ENCODE measurements at places on chromosomes 2 and 18.

DNA sequence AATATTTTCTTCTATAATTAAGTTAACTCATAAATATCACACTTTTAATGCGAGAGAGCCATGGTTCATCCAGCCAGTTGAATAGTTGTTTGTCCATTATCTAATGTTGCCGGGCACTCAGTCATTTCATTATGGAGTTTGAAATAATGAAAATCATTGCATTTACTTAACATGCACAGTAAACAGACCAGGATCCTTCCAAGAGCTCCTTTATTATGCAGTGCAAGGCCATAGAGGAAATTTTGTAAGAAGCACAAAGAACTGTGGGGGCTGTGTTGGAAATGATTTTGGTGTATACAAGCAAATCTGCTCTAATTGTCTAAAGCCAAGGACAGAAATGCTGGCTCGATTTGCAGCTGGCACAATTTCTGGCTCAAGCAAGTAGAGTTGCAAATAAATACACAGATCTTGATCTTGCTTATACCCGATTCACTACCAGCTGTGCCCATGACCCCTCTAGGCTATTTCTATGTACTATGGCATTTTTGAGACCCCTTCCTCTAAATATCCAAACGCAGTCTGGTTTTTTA is 400.3 kb upstream of the HNRNPA3 start:
- no peak for DNase-seq

DNA sequence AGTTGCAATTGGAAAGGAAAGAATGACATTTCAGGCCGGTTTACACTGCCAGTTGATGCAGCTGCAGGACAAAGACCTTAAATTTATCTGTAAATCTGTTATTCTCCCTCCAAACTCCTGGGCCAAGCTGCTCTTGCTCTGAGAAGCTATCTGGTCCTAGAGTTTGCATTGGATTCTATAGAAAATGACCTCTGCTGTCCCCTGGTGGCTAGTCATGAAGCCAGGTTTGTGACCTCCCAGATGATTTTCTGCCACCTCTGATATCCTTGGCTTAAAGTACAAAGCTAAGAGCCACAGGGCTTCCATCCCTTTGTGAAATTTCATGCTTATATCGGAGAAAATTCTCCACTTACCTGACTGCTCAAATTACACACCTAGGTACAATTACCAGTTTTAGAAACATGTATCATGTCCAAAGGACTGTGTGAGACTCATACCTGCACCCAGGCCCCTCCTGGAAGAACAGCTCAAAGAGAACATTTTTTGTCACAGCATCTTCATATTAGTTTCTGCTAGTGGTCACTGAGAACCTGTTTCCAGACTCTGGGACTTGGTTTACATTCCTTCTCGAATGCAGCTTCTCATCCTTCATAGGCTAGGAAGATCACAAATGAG is 28.9 kb upstream of the IER3IP1 start:
- DNase-seq, result no peak

DNA sequence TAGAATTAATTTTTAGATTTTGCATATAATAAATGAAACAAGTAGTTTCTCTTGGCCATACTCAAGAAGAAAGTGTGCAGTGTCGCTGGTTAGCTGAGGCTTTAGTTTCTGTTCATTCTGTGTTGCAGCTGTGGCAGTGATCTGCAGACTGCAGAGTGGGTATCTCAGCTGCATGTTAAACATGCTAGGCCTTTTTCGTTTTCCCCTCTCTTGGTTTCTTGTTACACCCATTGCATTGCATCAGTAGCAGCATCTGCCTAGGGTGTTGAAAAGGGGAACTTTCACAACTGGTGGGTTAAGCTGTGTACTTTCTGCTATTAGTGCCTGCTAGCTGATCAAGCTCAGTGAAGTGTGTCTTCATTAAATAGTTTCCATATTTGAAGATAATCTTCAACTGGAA is 51.3 kb downstream of the ACSL3 start:
- no peak for DNase-seq

DNA sequence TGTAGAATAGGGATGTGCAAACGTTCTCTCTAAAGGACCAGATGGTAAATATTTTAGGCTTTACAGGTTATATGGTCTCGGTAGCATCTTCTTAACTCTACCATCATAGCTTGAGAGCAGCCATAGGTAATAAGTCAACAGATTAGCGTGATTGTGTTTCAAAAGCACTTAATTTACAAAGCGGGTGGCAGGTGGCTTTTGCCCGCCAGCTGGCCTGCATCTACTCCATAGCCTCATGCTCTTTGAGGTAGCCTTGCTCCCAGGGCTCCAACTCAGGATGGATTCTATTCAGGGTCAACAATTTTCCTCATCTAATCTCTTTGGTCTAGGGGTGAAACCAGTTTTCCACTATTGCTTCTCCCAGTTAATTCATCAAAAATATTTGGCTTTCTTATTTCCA is 5.0 kb upstream of the ATP9B start:
- DNase-seq, result no peak

GRCh38 chr2:62266433-62267038 is 70.6 kb downstream of the B3GNT2 start:
- no peak for DNase-seq

- no peak for DNase-seq
Measured at GRCh38 chr2:230472621-230473018, 56.6 kb downstream of the SP100 start.

DNA sequence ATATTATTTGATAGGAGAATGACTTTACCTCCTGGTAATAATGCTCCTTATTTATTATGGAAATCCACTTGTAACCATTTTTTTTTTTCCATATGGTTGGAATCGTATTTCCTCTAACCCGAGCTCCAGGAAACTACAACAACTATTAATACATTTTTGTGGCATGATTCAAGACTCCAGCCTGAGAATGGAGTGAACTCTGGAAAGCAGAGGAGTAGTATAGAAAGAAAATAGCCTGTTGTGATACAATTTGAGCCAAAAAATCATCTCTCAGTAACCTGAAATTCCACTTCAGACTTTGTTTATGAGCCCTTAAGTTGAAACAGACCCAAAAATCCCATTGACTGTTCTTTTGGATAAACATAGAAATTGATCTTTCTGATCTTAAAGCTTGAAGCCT is 921.1 kb downstream of the SOCS6 start:
- DNase-seq, result no peak

GRCh38 chr2:178998539-178998938 is 51.4 kb downstream of the CCDC141 start:
- DNase-seq, result no peak

GRCh38 chr2:135783439-135783838 is 41.8 kb downstream of the UBXN4 start:
- no peak for DNase-seq

GRCh38 chr2:70258532-70258875 is 567 bp downstream of the PCYOX1 start:
- no peak for DNase-seq

DNA sequence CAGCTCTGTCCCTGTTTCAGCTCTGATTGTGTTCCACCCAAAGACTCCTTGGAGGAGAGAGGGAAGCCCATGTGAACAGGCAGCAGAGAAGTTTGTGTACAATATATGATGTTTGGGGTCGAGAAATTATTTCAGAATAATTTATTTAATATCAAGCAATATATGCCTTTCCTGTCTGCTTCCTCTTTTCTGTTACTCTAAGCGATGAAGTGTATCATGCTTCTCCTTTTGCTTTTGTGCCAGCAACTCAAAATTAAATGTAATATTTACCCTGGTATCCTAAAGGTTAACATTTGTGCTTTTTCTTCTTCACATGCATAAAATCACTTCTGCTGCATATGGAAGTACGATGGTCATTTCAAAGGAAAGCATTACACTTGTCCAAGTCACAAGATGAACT is 2.4 kb upstream of the NTSR2 start:
- DNase-seq, result no peak

DNA sequence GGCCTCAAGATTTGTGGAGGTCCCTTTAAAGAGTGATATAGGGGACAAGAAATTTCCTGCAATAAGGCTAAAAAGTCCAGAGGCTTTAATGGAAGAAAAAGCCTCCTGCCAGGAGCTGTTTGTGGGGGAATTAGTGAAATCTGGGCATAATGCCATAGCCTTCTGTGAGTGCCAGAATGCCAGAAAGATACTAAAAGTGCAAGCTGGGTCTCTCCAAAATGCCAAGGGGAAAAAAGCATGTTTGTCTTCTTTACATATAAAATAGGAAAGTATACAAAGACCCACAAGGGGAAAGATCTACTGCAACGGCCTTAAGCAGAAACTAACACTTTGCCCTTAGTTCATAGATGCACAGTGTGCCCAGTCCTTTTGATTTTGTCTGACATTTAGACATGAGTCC is 647.7 kb upstream of the ZNF804A start:
- no peak for DNase-seq

GRCh38 chr2:14417551-14417950 is 215.0 kb upstream of the LRATD1 start:
- no peak for DNase-seq

- DNase-seq, result no peak
Measured at GRCh38 chr2:88350331-88351248, 101.9 kb downstream of the FOXI3 start.

DNA sequence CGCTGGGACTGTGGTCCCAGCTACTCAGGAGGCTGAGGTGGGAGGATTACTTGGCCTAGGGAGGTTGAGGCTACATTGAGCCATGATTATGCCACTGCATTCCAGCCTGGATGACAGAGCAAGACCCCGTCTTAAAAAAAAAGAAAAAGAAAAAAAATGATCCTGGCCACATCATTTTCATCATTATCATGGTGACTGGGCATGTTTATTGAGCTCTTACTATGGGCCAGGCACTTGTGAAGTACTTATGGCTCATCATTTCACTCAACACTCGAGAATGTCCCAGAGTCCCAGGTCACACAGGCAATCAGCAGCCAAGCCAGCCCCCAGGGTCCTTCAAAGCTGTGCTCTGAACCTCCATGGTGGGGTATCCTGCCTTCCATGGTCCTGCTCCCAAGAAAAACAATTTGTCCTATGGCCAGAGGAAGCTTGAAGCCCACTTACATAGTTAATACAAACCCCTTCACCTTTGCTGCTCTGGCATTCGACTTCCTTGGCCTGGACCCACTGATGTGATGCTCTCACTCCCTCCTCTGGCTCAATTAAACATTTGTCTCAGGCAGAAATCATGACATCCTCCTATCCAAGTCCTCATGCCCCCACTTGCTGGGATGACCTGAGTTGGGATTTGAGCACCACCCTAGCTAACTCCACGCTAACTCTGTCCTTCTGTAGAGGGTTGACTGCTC is 3.8 kb upstream of the CNNM4 start:
- DNase-seq, result no peak

- no peak for DNase-seq
Measured at GRCh38 chr2:60148716-60149115, 404.7 kb downstream of the BCL11A start.

DNA sequence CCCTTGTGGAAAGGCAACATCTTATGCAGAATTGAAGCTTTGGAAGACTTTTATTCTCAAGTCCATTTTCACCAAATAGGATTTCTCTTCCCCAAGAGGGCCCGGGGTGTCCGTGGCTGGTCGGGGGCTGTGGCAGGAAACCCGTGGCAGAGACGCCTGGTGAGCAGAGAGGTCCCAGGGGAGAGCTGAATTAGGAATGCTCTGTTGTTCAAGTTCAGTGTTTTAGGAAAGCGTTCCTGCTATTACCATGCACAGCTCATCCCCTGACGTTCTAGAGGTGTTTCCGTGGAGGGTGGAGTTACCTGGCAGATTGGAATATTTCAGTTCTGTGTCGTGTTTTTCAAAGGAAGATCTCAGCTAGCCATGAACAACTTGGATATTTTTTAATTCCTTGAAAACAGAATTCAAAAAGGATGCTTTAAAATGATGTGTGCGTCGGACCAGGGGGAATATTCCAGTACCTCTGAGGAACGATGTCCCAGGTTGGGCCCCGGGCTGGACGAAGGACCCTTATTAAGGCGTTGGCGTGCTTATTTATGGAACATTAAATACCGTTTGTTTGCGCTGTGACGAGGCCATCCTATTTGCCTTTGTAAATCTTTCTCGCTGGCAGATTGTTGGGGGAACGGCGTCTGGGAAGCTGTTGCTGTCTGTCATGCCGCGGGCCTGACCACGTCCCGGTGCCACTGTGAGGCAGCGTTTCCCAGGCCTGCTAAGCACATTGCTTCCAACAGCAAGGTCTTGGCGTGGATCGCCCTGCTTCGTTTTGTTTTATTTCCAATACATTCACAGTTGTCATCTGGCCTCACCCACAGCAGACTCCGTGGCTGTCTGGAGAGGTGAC is 8.2 kb downstream of the NFATC1 start:
- no peak for DNase-seq

DNA sequence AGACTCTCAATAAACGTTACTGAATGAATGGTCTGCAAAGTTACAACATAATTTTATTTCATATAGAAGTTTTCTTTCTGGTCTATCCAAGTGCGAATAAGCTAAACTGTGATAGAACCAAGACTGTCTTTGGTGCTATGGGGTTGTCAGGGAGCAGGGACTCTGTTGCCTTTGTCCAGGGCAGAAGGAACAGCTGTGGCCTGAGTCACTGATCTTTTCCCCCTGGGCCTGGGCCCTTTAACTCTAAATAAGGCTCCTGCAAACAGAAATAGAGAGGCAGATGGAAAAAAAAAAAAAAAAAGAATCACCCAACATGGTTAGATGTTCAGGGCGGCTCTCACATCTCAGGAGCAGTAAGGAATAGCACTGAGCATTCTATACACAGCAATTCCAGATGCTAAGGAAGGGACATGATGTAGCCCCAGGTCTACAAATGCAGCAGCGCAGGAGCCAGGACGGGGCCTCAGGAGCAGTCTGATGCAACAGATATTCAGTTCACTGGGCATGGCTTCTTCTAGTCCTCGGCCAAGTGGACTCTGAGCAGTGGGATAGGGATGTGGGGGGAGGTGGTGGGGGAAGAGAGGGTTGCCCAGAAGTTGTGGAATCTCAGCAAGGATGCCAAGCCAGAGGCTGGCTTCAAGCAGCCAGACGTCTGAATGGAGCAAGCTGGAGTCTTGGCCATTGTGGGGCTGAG is 247.1 kb upstream of the SIX2 start:
- no peak for DNase-seq

GRCh38 chr2:26349690-26350089 is 3.1 kb upstream of the ADGRF3 start:
- no peak for DNase-seq

DNA sequence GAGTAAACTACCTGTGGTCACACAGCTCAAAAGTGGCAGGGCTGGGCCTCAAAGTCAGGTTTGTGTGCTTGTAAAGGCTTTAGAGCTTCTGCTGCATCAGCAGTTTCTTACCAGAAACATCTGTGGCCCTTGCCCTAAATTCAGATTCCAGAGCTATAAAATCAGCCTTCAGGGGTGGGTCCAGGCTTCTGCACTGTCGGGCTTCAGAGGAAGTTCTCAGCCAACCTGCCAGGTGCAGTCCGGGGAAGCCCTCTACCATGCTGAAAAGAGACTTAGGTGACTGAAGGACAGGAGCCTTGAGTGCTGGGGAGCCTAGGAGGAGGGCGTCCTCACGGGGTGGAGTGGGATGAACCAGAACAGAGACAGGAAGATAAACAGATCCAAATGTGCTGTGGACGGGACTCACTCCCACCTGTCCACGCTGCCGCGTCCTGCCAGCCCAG is 69.9 kb upstream of the HS6ST1 start:
- DNase-seq, result no peak

DNA sequence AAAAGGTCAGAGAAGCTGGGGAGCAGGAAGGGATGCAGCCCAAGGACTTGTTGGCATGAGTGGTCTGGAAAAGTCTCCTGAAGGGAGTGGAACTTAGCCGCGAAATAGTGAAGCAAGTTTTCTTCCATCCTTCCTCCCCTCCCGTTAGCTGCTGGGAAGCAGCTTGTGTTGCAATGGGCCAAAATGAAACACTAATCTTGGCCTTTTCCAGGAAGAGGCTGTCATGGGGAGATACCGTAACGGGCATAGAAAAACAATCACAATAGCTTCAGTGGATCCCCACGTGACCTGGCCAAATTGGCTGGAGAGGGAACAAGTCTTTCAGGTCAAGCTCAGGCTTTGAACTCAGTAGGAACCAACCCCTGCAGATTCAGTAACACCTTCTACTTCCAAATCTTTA is 49.3 kb downstream of the SEMA4F start:
- DNase-seq, result no peak

- no peak for DNase-seq
Measured at GRCh38 chr2:84389794-84390193, 69.3 kb downstream of the SUCLG1 start.

Data from esophagus squamous epithelium (tissue), 5 donors.